ENCODE measurements at places on chromosomes 2 and 18.

- no peak for DNase-seq
Observed at GRCh38 chr18:11927497-11927896, 19.4 kb upstream of the MPPE1 start.

DNA sequence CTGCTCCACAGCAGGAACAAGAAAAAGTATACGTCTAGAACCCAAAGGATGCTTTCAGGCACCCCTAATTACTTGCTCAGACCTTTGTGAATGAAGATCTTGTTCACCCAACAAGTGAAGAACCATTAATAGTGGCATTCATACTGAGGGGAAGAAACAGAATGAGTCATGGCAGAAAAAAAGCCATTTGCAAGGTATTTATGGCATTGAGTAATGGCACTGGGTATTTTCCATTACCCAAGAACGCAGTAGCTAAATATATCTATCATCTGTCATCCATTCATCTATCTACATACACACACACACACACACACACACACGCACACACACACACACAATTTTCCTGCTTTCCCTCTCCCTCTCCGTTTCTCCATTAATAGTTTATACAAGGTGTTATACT lies 56.4 kb upstream of the XIRP2 start:
- DNase-seq: peak; percentile 7

DNA sequence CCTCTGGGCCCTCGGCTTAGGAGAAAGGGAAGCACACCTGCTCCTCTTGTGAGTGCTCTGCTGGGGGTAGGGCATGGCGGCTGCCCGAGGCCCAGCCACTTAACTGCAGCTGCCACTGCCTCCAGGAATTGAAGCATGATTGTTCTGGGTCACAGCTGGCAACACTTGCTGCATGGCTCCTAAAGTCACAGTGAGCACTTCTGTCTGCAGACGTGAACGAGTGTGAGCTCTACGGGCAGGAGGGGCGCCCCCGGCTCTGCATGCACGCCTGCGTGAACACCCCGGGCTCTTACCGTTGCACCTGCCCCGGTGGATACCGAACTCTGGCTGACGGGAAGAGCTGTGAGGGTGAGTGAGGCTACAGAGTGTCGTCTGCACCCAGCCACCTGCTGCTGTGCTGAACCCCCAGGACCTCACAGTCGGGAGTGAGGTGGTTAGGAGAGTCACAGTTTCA lies 44.4 kb downstream of the FBLN7 start:
- DNase-seq: no peak

GRCh38 chr2:143668234-143668633 lies 539.0 kb downstream of the ARHGAP15 start:
- DNase-seq: no peak

GRCh38 chr2:210540471-210540870 lies 15.9 kb upstream of the CPS1 start:
- DNase-seq: no peak

GRCh38 chr2:15619076-15619475 lies 27.4 kb downstream of the DDX1 start:
- DNase-seq: no peak

DNA sequence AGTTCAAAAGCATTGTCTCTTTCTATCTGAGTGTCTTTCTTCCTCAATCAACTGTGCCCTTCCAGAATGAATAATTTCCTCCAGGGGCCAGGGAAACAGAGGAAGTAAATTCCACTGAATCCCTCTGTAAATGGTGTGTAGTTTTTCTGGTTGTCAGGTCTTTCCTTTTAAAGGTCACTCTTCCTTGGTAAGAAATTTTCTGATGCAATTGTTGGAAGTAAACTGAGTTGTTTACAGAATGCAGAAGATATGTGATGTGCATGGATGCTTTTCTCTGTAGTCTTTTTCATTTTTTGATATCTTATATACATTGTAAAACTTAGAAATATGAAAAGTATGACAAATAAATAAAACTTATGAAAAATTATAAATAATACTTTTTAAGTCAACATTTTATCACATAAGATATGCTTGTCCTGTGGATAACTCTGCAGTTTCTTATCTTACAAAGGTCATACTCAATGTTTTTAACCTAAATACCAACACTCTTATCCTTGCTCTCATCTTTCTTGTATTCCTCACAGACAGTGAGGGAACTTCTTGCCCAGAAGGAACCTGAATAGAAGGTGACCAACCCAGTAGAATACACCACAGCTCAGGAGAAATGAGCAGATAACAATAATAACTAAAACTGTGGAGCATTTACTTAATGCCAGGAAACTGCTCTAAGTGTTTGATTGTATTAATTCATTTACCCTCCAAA lies 234.5 kb downstream of the METTL4 start:
- no peak for DNase-seq

DNA sequence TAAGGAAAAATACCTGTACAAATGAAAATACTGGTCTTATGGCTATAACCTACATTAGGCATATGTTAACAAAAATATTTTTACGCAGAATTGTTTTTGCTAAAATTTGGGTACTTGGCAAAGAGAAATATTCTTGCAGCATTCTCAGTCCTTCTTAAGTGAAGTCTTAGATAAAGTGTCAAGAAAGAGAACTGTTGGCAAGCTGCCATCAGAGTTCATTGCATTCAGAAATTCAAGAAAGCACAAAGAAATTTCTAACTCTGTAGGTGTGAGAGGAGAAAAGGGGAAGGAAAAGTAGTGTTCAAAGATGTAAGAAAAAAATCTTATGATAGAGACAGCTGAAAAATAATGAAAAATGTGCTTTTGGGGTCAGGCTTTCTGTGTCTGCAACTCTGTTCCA lies 86.7 kb downstream of the IRS1 start:
- no peak for DNase-seq

DNA sequence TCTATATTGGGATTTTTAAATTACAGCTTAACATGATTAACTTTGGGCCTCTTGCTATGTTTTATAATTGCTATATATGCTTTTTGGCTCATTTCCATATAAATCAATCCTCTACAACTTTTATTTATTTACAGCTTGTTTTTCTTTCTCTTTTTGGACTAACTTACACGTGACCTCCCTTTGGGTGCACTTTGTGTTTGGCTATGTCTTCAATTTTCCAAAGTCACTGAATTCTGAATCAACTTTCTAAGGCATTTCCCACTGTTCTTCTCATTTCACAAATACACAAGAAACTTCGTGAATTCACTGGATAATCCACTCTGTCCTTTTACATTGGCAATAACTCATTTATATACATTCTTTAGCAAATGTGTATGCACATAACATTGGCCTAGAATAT lies 5.4 kb upstream of the CPS1 start:
- no peak for DNase-seq

DNA sequence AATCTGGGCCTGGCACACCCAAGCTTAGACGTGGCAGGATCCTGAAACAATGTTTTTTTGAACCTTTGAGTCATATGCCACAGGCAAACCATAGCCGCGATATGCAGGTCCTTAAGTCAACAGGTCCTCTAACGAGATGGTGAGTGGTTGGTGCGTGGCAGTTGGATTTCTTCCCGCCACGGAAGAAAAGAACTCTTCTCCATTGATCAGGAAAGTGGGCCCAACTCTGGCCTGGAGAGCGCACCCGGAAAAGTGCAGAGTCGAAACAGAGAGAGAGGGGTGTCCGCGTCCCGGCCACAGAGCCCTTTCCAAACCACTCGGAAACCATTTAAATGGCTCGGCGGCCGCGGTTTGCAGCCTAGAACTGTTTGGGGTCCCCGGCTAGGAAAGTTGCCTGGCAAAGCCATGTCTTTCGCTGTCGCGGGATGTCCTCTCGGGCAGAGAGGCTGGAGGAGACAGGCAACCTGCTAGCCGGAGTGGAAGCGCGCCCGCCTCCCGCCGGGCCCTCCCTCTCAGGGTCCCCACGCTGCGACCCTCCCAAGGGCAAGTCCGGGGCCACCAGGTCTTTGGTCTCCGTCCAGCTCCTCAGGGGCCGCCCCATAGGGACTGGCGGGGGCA lies 777 bp downstream of the GALNT3 start:
- no peak for DNase-seq

GRCh38 chr18:3281456-3282400 lies 19.8 kb downstream of the MYL12B start:
- peak; percentile 83 for DNase-seq

DNA sequence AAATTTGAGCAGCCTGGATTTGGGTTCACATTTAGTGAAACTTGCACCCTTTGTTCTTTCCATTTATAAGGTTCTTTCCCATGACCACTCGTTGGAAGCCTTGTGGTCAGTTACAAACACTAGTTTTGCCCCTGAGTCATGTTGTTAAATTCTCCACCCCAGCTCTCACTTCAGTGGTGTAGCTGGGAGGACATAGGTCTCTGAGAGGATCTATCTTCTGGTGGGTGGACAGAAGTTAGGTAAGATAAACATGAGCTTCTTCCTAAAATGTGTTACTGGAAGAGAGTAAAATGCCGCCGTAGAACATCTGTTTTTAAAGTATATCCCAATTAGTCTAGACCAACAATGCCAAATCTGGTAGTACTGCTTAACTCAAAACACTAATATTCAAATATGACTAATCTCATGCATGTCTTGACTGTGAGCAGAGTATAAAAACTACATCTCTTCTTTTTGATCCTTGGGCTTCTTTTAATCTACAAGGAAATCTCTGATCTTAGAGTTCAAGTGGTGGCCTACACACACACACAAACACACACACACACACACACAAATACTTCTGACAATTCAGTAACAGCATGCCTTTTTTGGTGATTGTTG lies 162.6 kb upstream of the FN1 start:
- peak; percentile 51 for DNase-seq

DNA sequence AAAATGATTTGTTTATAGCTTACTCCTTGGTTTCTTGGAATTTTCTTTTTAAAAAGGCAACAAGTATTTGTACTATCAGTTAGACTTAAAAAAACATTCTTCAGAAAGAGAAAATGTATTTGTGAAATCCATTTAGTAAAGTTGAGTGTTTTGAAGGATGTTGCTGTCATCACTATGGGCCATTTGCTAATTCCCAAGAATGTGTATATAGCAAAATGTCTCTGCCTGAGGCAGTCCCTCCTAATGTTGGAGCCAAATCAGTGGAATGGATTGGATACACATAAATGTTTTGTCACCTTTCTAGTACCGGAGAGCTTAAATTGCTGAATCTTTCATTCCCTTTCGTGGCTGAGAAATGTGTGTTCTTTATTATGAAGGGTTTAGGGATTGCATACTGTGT lies 890.2 kb upstream of the ZEB2 start:
- no peak for DNase-seq
